Activated CD8-positive, alpha-beta memory T cell treated with anti-CD3 and anti-CD28 coated beads for 1 hour (primary cell): ENCODE measurements at places on chromosomes 3 and 15.

GRCh38 chr15:57735891-57736290, 29.4 kb downstream of the POLR2M start:
- no peak for DNase-seq

DNA sequence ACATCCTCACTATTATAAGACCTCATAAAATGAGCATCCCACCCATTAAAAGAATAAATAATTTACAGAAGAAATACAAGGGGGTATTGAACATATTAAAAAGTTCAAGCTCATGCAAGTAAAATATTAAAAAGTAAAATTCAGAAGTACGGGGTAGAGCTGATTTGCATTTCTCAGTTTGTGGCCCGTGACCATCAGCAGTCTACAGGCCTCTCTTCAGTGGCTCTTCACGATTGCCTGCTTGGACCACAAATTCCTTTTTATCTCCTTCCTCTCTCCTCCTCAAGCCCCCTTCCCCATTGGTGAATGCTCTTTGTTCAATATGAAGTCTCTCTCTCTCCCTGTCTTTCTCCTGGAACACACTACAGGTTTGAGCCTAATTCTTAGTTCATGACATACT, 19.1 kb downstream of the CYP8B1 start:
- no peak for DNase-seq

DNA sequence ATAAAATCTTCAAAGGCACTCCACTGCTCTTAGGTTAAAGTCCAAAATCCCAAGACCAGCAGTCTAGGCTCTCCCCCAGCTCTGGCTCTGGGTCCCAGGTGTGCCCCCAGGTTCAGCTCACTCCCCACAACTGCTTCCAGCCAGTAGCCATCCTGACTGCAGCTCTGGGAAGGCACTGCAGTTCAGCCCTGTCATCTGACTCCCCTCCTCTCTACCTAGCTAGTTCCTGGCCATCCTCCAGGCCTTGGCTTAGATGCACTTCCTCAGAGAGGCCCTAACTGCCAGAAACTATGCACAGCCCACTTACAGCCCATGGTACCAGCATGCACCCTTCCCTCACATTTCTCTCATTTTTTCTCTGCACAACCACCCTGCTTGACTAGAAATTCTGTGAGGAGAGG, 25.5 kb downstream of the TBC1D2B start:
- DNase-seq: no peak

GRCh38 chr3:158977497-158977896, 175.6 kb downstream of the MFSD1 start:
- no peak for DNase-seq

GRCh38 chr3:172467170-172467824, 19.0 kb upstream of the GHSR start:
- DNase-seq: no peak

GRCh38 chr3:76505202-76505845, 534.6 kb upstream of the ROBO2 start:
- no peak for DNase-seq

GRCh38 chr3:143184099-143184498, 64.5 kb downstream of the CHST2 start:
- no peak for DNase-seq

DNA sequence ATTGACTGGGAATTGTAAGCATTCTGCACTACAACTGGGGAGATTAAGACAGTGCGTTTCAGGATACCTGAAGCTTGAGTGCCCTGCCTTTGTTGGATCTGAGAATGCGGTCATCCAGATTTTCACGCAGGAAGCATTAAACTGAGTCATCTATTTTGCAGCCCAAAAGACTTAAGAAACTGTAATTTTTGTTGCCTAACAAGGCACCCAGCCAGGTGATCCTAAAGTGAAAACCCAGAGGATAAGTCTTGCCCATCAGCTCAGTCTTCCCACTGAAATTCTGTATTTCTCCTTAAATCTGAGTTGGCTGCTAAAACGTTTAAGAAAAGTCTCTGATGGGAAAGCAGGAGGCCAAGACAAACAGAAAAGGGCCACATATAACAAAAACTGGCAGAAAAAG, 242.5 kb upstream of the TMCO5A start:
- no peak for DNase-seq

DNA sequence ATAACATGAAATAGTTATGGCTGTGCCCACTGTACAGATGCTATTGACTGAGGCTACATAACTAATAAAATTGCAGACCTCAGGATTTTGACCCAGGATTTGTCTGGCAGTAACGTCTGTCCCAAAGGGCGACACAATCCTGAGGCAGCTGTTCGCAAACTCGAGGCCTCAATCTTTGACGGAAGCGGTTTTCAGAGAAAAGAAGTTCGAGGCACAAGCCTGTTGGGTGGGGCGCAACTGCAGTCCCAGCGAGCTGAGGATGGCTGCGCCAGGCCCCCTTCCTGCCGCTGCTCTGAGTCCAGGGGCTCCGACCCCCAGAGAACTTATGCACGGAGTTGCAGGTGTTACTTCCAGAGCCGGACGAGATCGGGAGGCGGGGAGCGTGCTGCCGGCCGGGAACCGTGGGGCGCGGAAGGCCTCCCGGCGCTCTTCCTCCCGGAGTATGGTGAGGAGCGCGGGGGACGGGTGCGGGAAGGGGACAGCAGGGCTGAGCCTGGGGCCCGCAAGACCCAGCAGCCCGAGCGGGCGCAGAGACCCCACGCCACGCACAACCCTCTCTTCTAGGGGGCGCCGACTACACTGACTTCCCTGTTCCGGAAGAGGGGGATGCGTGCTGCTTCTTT, at the start of gene PARP15:
Gene PARP15 (plus strand): TSS at position 242 of the 623 bp plus-strand sequence. CDS start 18 bp downstream, at position 260.
- DNase-seq: peak; percentile 19

- DNase-seq: no peak
Measured at GRCh38 chr15:41746802-41747201, 27.5 kb upstream of the MAPKBP1 start.

DNA sequence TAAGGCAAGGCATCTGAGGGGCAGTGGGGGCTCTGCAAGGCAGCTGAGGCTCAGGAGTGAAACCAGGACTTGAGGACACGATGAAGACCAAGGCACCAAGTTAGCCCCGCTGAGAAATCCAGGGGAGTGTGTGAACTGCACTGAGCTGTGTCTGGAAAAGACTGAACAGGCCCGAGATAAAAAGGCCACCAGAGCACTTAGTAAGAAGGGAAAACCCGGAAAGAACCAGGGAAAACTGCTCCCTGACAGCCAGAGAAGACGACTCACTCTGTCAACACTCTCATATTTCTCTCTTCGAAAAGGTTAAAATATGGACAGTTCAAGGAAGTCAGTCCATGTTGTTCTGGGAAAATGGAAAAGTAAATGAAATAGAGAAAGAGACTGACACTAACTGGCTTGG, 109.0 kb downstream of the SEC22A start:
- DNase-seq: no peak

- DNase-seq: no peak
Measured at GRCh38 chr15:93989440-93989998, 241.8 kb upstream of the MCTP2 start.

GRCh38 chr3:46031269-46031668, 4.0 kb upstream of the XCR1 start:
- no peak for DNase-seq

DNA sequence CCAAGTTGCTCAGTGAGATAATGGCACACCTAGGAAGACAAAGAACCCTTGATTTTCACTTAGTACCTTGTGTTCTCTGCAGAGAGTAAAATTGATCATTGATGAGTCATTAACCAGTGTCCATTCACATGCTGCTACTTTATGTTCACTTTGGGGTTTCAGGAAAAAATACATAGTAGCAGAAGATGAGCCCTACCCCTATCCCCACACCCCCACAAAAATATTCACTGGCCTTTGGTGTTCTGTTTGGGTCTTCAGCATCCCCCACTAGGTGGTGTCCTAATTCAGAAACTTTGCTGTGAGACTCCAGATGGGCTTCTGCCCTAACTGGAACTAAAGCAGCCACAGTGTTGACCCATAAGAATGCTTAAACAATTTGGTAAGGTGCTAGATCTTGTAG, 178.8 kb downstream of the KLHL25 start:
- DNase-seq: no peak

DNA sequence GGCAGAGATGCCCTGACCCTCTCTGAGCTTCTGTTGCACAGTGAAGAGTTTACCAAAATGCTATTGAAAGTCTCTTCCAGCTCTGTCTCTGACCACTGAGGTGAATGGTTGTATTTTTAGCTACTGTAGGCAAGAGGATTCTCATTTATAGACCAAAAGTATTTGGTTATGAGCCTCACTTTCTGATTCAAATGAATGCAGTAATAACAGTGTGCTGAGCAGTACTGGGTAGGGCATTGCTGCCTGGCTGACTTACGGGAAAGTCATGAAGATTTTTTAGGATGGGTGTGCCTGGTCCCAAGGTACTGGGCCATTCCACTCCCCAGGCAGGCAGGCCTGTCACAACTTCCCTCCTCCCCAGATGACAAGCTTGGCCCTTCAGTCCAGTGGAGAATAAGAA, 15.5 kb downstream of the PLA1A start:
- no peak for DNase-seq

GRCh38 chr15:66698318-66698961, 3.6 kb upstream of the SMAD6 start:
- no peak for DNase-seq

DNA sequence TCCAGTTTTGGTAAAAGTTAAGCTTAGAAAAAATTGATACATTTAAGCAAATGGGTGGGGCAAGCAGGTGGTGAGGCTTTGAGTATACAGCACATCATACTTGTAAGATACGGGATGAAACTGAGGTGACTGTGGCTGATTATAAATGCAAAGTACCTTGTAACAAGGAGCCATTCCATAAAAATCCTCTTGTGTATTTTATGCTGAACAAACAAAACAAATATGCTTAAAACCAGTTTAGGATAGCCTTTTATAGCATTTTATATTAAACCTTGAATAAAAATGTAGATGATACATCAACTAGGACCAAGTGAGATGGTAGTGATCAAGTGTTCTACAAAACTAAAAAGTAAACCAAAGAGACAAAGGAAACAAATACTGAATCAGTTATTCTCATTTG, 3.4 kb downstream of the PLSCR1 start:
- no peak for DNase-seq
